Chondrocyte (in vitro differentiated cells): ENCODE measurements at places on chromosomes 4 and X. TPM values are rescaled to one million over a fixed set of nuclear protein-coding genes. Genes with fewer than 3 reads are reported as not detected.

SERPINA7 gene
- total RNA-seq, result not detected in 3 replicates

LANCL3 gene
- 0.05 TPM in 1 of 3 replicates, not detected in the others for total RNA-seq

TCEAL9 gene
- total RNA-seq, result 83.5 to 95.6 TPM (median 87.0 TPM) in 3 replicates

TMSB15C gene
- total RNA-seq, result 3.4 to 4.5 TPM (median 4.3 TPM) in 3 replicates

- H3K4me3 ChIP-seq, result no peak overlapping the region
- H3K4me1 ChIP-seq, result no peaks in the 10 kb centered on the region
Measured at GRCh38 chrX:77014377-77015372, 432.5 kb upstream of the FGF16 start.

GRCh38 chr4:18366892-18367291 is 345.3 kb upstream of the LCORL start:
- H3K4me1 ChIP-seq, result peaks cover 9% of the 10 kb centered on the region
- H3K4me3 ChIP-seq, result no peak overlapping the region
- DNase-seq, result no peak
- no peak overlapping the region for H3K27ac ChIP-seq
- peaks cover 9% of the 10 kb centered on the region for H3K27me3 ChIP-seq
- H3K36me3 ChIP-seq, result no peaks in the 10 kb centered on the region

GRCh38 chr4:149676076-149676475 is 139.6 kb downstream of the IQCM start:
- no peak overlapping the region for H3K4me3 ChIP-seq
- H3K27ac ChIP-seq, result no peak overlapping the region
- DNase-seq, result no peak
- peaks cover 15% of the 10 kb centered on the region for H3K27me3 ChIP-seq

DNA sequence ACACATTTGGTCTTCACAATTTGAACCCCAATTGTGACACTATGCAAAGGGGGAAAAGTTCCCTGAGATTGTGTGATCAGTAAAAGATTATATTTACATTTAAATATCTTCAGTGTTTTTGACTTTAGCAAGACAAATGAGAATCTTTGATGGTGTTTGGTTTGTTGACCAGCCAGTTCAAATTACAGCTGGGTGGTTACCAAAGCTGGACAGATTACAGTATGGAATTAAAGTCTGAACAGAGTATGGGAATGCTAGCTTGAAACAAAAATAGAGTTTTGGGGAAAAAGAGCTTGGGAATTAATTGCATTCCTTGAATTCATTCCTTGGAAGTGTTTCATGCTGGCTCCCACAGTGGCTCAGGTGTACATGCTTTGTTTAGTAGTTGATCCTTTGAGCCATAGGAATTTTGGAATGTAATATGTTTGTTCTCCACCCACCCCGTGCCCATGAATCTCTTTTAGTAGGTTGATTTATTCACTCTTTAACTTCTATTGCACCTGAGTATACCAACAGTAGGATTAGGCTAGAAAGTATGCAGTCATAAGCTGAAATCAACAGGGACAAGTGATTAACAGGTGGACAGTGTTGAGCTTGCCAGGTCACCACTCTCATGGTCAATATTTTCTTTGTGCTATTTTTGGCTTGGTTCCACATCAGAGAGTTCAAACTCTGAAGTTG is 81.1 kb upstream of the HELT start:
- no peak overlapping the region for H3K4me3 ChIP-seq
- peaks cover 9% of the 10 kb centered on the region for H3K27me3 ChIP-seq
- H3K27ac ChIP-seq, result no peak overlapping the region
- DNase-seq, result no peak
- peaks cover 9% of the 10 kb centered on the region for H3K4me1 ChIP-seq
